ENCODE measurements at places on chromosomes 7 and 10. TPM values are rescaled to one million over a fixed set of nuclear protein-coding genes. Genes with fewer than 3 reads are reported as not detected.

Gene POLR2J2
- total RNA-seq, result 3.4 TPM

Gene ACBD7
- total RNA-seq, result not detected

Gene CH25H
- total RNA-seq, result 0.25 TPM

Gene MMD2
- not detected for total RNA-seq

Gene ITIH2
- not detected for total RNA-seq

Gene RBP4
- total RNA-seq, result 4.2 TPM

Gene CDHR3
- total RNA-seq, result 0.89 TPM

Gene WDR86
- 0.37 TPM for total RNA-seq

Gene ABCB4
- 5.7 TPM for total RNA-seq

Gene OR13A1
- total RNA-seq, result not detected

Data from left ventricle myocardium superior (tissue), 1 donor.